ENCODE measurements at places on chromosomes 12 and 14. TPM values are rescaled to one million over a fixed set of nuclear protein-coding genes. Genes with fewer than 3 reads are reported as not detected.

DNA sequence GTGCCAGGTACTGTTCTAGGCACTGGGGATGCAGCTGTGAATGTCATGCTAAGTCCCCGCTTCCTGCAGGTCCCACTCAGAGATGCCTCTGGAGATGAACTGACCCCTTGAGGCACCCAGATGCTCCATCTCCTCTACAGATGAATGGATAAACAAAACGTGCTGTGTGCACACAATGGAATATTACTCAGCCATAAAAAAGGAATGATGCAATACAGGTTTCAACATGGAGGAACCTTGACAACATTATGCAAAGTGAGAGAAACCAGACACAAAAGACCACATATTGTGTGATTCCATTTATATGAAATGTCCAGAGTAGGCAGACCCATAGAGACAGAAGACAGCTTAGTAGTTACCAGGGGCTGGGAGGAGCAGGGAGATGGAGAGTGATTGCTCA lies 320.1 kb upstream of the DIO3 start:
- no peak for DNase-seq

The RDH16 gene
- 0.35 TPM for total RNA-seq

GRCh38 chr14:77022236-77022852 lies 6.2 kb downstream of the IRF2BPL start:
- DNase-seq, result no peak

GRCh38 chr12:100266585-100266834 lies 369 bp downstream of the DEPDC4 start:
- no peak for DNase-seq

The INSM2 gene
- total RNA-seq, result not detected

DNA sequence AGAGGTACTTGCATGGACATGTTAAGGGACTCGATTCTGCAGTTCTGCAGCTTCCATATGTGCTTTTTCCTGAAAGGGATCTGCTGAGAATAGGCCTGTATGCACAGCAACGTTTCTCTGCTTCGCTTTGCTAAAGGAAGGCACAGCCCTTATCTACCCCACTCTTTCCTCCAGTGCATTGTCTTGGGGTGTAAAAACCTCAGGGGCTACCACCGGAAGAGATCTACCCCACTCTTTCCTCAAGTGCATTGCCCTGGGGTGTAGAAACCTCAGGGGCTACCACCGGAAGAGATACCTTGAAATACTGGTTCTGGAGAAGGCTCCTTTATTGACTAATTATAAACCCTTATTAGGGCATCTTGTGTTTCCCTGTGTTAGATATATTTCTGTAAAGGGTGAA lies 52.9 kb downstream of the SEL1L start:
- DNase-seq, result no peak

DNA sequence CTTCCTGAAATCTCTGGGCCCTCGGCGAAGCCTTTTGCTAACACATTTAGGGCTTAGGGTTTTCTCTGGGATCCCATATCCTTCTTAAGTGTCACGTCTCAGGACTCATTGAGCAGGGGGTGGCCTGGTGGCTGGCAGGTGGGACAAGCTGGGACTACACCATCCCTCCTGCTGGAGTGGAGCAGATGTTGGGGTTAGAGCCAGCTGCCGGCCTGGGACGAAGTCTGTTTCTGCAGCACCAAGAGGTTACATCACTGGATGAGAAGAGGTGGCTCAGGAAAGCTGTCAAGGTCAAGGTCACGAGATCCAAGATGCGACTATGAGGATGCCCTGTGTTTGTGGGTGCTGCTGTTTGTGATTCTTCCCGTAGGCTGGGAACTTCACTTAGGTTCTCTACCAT lies 16.3 kb downstream of the SMCO2 start:
- DNase-seq, result no peak

The PTCSC3 gene
- total RNA-seq, result not detected

The IL31 gene
- total RNA-seq, result not detected

DNA sequence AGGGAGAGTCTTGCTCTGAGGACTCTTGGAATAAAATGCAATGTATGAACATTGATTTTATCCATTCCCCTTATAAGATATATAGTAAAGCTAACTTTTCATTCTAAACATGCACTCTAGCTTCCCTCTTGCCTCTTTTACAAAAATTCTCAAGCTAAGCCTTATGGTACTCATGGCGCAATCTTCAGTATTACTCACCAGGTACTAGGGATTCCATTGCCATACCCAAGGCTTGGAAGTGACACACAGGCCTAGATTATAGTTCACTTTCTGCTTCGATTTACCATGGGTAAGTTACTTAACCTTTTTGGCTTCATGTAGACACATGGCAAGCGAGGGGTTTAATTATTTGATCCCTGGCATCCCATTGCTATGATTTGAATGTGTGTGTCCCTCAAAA lies 331.5 kb downstream of the LRIG3 start:
- DNase-seq, result no peak

DNA sequence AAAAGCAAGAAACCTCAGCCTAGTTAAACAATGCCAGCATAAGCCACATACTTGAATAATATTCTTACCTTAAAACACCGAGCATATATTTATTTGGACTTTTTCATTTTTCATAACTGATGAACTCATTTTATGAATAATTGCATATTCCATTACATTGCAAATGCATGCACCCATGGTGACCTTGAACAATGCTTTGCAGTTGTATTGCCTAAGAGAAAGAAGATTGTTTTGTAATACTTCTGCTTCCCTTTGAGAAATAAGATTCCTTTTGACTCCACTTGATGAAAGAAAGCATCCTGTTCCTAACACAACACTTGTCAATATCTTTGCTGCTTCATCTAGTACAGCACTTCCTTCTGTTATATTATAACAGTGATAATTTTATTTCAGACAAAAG lies 1182.2 kb downstream of the FLRT2 start:
- DNase-seq, result no peak

DNA sequence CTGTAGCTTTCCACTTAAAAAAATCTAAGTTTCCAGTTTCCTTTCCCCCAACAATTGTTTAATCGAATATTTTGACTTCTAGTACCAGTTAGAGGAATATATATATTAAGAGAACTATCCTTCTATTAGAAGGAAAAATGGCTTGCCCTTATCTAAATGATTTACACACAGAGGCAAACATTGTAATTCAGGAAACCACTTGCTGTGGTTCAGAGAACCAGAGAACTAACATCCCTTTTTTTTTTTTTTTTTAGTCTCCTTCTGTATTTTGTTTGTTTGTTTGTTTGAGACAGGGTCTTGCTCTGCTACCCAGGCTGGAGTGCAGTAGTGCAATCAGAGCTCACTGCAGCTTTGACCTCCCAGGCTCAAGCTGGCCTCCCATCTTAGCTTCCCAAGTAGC lies 746.6 kb downstream of the VRK1 start:
- no peak for DNase-seq

The RND1 gene
- total RNA-seq, result 4.7 TPM

- no peak for DNase-seq
Measured at GRCh38 chr14:36755756-36756155, 94.1 kb downstream of the PAX9 start.

DNA sequence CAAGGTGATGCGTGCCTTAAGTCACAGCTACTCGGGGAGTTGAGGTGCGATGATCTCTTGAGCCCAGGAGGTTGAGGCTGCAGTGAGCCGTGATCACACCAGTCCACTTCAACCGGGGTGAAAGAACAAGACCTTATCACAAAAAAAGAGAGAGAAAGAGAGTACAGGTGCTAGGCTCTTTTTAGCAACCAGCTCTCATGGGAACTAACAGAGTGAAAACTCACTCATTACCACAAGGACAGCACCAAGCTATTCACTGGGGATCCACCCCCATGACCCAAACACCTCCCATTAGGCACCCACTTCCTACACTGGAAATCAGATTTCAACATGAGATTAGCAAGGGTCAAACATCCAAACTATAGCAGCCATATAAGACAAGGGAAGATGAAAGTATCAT lies 164.2 kb downstream of the NDUFA12 start:
- no peak for DNase-seq

The TMEM233 gene
- total RNA-seq, result 1.3 TPM

The MYO1H gene
- 0.10 TPM for total RNA-seq

GRCh38 chr14:97539411-97539795 lies 742.2 kb downstream of the VRK1 start:
- no peak for DNase-seq

- DNase-seq, result no peak
Measured at GRCh38 chr14:51473808-51474565, 177.7 kb upstream of the FRMD6 start.

GRCh38 chr12:51362747-51363342 lies 16.4 kb upstream of the CELA1 start:
- no peak for DNase-seq

- DNase-seq, result peak; percentile 69
Measured at GRCh38 chr14:68577802-68578541, 214.9 kb downstream of the ZFP36L1 start.

- DNase-seq, result no peak
Measured at GRCh38 chr14:51468523-51468922, 183.2 kb upstream of the FRMD6 start.

- DNase-seq, result peak; percentile 18
Measured at GRCh38 chr14:68728342-68729106, 64.3 kb downstream of the ZFP36L1 start.

The CD4 gene
- total RNA-seq, result 31.3 TPM

The NGB gene
- total RNA-seq, result not detected

DNA sequence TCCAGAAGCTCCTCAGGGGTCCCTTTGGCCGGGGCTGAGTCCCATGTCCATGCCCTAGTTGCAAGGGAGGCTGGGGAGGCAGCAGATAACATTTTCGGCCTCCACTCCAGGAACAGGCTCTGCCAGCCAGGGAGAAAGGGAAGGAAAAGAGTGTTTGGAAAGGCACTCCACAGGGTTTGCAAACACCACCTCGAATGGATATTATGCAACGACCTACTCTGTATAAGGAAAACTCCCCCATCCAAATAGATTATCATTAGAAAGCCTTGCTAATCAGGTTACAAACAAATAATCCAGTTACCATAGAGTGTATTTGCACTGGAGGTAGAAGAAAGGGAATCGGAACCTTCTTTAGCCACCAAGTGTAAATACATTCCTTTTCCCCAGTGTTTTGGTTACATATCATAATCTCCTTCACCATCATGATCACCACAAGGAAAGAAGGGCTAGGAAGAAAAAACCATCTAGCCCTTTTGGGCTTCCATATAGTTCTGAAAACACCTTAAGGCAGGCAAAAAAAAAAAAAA lies 40.4 kb downstream of the TMCC3 start:
- no peak for DNase-seq

- no peak for DNase-seq
Measured at GRCh38 chr12:91896286-91897024, 249.2 kb downstream of the BTG1 start.

Measured in mesenteric fat pad (tissue), 1 donor.